Stimulated activated effector memory CD8-positive, alpha-beta T cell treated with anti-CD3 and anti-CD28 coated beads, Interleukin-12 subunit alpha, Interleukin-12 subunit beta, amount 100 ng/mL, for 72 hours (primary cell): ENCODE measurements at places on chromosomes 16 and 17.
A peak's percentile ranks its signal among the peaks of the same experiment; 100 is the strongest.

- no peak for DNase-seq
Measured at GRCh38 chr16:86496929-86497461, 13.3 kb upstream of the FOXF1 start.

DNA sequence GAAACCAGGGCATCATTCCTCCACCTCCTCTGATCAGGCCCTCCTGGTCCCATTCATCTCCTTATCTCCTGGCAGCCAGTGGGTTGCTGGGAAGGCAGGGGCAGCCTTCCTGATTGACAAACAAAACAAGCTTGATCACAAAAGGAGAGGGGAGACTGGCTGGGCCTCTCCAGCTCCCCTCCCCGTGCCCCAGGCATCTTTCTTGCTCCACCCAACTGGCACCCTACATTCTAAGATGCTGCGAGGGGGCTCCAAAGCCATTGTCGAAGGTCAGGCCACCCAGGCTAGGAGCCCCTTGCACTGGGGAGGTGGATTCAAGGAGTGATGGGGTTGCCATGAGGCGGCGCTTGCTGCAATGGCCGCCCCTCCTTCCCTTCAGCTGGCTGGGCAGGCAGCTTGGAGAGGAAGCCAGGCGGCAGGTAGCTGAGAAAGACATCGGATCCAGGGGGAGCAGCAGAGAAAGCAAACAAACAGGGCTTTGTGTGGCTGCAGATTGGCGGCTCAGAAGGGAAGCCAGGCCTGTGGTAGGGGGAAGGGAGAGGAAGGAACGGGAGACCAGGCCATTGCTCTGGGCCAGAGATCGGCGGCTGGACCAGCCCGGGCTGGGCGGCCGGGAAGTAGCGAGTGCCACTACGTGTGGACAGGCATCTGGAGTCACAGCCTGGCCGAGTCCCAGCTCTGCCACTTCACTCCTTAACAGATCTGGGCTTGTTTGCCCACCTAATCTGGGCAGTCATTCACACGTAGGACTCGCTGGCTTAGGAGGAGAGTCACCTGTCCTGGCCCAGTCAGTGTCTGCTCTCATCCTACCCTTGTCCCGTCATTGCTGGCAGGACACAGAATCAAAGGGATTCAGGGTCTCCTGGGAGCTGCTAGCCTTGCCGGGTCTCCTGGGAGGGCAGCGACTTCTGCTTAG is 12.3 kb downstream of the RAI1 start:
- peak; percentile 12 for DNase-seq

- DNase-seq, result peak; percentile 49
Measured at GRCh38 chr17:78013683-78014467, 55.4 kb downstream of the TNRC6C start.

DNA sequence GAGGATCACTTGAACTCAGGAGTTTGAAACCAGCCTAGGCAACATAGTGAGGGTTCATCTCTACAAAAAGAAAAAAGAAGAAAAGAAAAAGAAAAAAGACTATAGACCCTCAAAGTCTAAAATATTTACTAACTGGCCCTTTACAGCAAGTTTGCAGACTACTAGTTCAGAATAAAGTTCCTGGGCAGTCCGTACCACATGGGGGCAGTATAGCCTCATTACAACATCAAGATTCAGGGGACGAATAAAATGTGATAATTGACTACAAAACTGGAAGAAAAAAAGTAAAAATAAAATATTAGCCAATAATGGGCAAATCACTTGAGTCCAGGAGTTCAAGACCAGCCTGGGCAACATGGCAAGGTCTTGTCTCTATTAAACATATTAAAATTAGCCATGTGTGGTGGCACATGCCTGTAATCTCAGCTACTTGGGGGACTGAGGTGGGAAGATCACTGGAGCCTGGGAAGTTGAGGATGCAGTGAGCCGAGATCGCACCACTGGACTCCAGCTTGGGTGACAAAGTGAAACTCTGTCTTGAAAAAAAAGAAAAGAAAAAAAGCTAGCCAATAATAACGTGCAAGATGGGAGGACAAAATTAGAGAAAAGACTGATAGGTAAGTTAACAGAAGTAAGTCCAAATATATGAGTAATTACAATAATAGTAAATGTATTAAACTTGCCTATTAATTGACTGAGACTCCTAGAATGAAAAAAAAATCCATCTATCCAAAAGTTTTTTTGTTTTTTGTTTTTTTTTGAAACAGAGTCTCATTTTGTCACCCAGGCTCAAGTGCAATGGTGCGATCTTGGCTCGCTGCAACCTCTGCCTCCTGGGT is 129.4 kb upstream of the SEC14L1 start:
- peak; percentile 25 for DNase-seq
